Activated naive CD8-positive, alpha-beta T cell treated with anti-CD3 and anti-CD28 coated beads, Interleukin-2, amount 10 ng/mL, durations not matched to agents 7 days and 5 days (primary cell): ENCODE measurements at places on chromosomes 3 and 15.

DNA sequence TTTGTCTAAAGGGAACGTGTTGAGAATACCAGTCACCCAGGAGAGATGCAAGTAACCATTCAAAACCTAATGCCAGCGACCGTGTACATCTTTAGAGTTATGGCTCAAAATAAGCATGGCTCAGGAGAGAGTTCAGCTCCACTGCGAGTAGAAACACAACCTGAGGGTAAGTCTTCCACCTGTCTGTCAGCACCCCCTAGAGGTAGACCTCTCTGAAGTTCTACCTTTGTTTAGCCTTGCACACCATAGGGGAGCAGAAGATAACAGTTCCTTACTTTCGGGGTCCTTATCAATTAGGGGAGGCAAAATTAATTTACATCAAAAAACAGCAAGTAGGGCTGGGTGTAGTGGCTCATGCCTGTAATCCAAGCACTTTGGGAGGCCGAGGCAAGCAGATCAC is 124.4 kb downstream of the HCN4 start:
- DNase-seq, result no peak

GRCh38 chr3:40972350-40972749 is 227.0 kb upstream of the CTNNB1 start:
- no peak for DNase-seq

DNA sequence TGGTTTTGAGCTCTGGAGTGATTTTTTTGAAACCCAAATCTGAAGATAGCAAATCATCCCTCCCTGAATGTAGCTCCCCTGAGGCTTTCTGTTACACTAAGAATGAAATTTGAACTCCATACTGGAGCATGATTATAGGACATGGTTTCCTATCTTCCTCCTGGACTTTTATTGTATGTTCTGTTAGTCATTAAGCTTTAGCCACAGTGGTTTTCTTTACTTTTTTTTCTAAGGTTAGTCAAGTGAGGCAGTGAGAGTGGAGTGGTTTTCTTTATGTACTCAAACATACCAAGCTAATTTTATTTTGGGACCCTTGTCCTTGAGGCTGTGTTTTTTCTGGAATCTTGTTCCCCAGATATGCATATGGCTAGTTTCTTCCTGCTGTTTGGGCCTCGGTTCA is 55.2 kb upstream of the FRMD4B start:
- no peak for DNase-seq

- no peak for DNase-seq
Observed at GRCh38 chr3:37255990-37256308, 81.6 kb upstream of the LRRFIP2 start.

DNA sequence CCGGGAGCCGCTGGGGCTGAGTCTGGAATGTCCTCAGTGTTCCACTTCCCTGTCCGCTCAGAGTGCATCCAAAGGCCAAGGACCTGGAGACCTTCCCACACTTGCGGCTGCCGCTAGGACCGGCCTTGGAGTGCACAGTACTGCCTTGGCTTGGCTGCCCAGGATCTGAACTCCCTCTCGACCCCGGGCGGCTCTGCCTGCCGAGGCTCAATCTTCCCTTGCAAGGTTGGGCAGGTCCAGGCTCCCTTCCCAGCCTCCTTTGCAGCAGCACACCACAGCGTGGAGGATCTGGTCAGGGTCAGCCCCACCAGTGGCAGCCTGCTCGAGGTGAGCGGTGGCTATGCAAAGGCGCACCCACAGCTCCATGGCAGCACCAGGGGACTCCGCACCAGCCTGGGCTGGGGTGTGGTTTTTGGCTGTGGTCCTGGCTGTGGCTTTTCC is 69.2 kb downstream of the PLXNA1 start:
- peak; percentile 10 for DNase-seq

GRCh38 chr3:174153871-174154270 is 705.3 kb upstream of the NAALADL2 start:
- no peak for DNase-seq

GRCh38 chr3:13533885-13534301 is 15.0 kb upstream of the FBLN2 start:
- no peak for DNase-seq

DNA sequence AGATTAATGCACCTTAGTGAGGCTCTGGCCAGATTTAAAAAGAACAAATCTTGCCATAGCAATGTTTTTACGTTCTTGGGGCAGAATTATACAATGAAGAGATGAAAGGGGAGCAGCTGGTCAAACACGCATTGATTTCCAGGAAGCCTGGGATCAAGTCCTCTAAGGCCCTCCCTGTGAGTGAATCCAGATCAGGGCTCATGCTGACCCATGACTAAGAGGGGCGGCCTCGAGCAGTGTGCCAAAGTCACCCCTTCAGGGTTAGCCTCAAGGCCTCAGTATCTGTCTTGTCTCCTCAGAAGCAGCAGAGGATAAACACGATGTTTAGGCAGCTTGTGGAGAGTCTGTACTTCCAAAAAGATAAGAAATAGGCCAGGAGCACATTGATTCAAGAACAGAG is 9.3 kb upstream of the RBP1 start:
- no peak for DNase-seq

GRCh38 chr3:134761213-134761612 is 33.8 kb upstream of the EPHB1 start:
- DNase-seq, result no peak

DNA sequence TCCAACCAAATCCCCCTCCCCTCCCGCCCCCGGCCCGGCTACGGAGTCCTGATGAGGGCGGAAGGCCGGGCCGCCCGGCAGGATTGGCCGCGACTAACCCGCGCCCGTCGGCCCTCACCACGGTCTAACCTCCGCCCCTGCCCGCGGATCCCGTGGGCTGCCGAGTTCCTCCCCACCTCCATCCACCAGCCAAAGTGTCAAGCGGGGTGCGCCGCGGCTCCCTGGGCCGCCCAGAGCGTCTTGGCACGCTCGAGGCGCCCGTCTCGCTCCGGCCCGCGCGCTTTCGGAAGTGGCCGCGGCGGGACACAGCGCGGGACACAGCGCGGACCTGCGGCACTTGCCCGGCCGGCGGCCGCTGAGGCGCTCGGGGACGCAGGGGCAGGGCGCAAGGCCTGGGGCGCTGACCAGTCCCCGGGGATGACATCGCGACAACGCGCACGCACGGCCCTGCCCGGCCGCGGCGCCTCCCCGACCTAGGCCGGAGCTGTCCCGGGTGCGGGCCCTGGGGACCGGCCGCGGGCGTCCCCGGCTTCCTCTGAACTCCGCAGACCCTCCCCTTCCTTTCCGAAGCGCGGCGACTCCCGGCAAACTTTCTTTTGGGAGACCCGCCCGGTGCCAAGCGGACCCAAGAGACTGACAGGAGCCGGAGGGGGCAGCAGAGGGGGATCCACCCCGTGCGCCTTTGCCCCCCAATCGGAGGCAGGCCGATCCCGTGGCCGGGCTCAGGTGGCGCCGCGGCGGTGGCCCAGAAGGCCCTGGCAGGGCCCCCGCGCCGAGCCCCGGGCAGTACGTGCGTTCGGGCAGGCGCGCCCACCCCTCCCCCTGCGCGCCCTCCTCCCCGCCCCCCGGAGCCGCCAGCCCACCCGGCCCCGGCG is 112.8 kb upstream of the ICE2 start:
- DNase-seq, result peak; percentile 76

- no peak for DNase-seq
Observed at GRCh38 chr3:184727357-184728009, 15.6 kb upstream of the MAGEF1 start.

GRCh38 chr15:62440362-62441105 is 275.4 kb upstream of the C2CD4B start:
- no peak for DNase-seq

DNA sequence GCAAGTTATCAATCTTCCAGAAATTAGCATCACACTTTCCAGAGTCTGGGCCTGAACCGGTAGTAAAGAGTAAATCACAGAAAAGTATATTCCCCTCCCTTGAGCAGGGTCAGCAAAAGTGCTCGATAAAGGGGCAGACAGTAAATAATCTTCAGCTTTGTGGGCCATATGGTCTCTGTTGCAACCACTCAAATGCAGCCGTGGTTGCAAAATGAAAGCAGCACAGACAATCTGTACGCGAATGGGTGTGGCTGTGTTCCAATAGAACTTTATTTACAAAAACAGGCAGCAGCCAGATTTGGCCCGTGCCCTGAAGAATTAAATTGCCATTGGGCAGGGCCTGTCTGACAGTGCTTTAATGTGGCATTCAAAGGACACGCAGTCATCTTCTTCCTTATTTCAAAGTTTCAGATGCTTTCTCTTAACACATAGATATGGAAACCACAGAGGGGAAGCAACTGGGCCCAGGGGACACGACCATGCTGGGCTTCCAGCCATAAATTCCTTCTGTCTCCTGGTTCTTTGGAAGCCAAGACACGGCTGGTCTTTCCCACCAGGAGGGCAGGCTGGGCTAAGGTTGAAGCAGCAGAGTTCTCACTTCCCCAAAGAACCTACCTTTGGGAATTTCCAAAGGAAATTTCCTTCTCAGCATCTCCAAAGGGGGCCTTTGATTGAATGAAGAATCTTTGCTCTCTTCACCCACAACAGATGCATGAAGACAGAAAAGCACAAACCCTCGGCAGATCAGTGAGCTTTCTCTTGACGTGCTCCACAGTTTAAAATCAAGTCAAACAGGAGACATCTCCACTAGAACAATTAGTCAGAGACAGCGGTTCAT is 489.8 kb upstream of the PROK2 start:
- DNase-seq, result no peak

DNA sequence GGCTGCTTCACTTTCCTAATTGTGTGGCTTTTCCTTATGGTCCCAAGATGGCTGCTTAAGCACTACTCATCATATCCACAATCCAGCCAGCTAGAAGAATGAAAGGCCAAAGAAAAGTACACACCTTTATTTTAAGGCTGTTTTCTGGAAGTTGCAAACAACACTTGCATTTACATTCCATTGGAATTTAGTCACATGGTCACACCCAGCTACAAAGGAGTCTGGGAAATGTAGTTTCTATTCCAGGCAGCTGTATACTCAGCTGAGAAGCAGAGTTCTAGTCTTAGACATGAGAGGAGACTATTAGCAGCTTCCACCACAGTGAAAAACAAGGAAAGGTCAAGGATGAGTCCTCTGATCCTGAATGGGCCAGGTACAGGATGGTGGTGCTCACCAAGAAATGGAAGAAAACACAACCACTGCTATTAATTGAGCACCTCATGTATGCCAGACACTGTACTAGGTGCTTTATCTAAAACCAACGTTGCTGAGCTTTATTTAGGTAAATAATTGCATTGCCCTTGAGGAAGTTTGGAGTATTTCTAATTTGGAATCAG is 28.0 kb upstream of the ATG7 start:
- DNase-seq, result no peak

DNA sequence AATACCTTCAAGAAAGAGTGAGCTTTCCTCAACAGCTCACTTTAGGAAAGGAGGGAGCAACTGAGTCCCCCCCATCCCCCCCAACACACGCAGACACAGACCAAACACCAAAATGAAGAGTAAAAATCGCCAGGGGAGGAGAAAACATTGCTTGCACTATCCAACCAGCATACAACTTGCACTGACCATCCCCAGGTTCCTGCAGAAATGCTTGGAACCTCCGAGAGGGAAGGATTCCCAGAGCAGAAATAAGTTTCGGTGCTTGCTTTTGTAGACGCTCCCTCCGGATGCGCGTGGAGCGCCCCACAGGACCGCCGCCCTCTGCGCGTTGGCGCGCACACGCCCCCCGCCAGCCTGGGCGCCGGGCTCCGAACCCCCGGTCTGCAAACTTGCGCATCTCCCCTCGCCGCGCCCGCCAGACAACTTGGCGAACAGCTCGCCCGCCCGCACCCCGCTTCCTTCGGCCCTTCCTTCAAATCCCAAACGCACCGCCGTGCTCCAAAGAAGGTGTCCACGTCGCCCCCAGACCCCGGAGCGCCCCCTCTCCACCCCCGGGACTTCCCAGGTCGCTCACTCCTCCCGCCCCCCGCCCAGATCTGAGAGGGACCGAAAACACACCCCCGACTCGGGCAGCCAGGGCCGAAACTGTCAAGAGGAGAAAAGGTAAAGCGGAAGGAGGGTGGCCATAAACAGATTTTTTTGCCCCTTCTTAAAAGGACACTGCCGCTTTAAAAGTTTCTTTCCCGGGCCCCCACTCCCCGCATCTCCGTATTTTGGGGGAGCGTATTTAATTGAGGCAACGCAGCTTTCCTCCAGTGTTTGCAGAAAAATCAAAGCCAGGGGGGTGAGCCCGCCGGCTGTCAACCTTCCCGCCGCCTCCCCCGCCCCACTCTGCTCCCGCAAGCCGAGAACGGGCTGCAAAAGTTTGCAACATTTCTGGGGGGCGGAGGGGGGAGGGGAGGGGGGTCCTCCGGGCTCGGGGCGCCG is 859 bp downstream of the RORA start:
- DNase-seq, result no peak

DNA sequence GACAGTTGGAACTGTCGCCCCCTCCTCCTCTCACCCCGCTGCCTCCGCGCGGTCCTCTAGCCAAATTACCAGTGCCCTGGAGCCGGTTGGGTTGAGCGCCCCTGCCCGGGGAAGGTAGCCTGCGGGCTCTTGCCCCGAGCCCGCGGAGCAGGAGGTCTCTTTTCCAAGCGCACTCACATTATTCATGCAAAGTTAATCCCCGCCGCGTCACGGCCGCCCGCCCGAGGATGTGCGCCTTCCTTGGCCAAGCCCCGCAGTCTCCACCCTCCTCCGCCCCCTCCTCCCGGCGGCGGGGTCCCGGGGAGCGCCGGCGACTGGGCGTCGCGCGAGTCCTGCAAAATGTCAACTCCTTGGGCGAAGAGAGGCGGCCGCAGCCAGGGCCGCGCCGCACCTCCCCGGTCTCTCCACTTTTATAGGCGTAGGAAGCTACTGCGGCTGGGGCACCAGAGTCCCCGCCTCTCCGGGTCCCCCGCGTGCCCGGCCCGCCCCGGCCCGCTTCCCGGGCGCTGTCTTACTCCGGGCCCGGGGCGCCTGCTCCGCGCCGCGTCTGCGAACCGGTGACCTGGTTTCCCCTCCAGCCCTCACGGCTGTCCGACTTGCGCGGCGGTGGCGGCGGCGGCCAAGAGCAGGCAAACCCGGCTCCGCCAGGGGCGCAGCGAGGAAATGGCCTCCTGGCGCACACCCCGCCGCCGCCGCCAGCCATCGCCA is at the start of gene THRB:
Gene THRB, minus strand, starts transcription at position 233 of the 708 bp plus-strand sequence.
- peak; percentile 30 for DNase-seq

DNA sequence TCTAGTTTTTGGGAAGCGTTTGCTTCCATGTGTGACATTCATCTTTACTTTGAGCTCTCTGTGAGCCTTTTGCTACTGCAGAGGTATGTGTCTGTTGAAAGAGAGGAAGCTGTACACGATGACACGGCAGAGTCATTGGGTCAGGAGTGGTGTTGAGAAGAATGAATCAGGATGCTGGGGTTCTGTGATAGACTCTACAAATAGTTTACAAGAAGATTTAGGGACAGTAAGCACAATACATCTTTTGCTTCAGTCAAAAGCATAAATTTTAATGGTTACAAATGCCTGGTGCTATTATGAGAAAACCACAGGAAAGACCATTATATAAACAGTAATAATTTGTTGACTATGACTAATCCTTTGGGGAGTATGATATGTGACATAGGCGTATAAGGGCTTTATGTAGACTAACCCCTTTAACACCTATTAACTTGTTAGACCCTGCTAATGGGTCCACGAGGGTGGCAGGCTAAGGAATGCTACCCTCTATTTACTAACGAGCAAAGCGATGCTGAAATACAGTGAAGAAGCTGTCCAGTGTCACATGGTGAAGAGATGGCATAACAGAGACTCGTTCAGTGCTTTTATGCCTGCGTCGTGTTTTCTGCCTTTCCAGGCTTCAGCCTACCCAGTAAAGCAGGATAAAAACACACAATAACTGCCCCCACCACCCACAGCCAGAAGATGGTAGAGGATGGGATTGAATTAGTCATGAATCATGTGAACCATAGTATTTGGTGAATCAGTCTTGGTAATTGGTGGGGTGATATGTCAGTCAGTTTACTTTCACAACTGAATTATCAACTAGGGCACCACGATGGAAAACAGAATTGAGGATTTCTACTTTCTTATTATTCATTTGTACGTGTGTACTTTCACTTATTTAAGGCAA is 118.8 kb downstream of the LPP start:
- no peak for DNase-seq
